Activated CD8-positive, alpha-beta T cell treated with anti-CD3 and anti-CD28 coated beads for 36 hours (primary cell): ENCODE measurements at places on chromosomes 16 and 17. TPM values are rescaled to one million over a fixed set of nuclear protein-coding genes. Genes with fewer than 3 reads are reported as not detected.
A peak's percentile ranks its signal among the peaks of the same experiment; 100 is the strongest.

HSF4 gene
- total RNA-seq, result 56.0 TPM

DNA sequence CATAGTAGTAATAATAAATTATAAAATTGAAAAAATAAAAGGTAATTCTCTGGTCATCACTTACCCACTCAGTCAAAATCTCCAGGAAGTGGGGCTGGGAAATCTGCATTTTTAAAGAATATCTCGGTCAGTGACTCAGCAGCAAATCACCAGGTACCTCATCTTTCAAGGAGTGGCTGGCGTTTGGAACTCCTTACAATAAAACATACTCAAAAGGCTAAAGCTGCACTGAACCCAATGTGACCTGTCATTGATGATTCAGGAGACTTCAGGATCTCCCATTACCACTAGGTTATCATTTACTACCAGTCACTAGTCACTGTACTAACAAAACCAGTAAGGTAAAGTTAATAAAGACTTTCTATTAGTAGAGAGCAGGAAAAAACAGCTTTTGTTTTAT lies 21.5 kb upstream of the RFFL start:
- no peaks in the 10 kb centered on the region for H3K27me3 ChIP-seq
- H3K4me1 ChIP-seq, result peaks cover 71% of the 10 kb centered on the region
- no peak for DNase-seq
- peaks cover 2% of the 10 kb centered on the region for H3K36me3 ChIP-seq

DNA sequence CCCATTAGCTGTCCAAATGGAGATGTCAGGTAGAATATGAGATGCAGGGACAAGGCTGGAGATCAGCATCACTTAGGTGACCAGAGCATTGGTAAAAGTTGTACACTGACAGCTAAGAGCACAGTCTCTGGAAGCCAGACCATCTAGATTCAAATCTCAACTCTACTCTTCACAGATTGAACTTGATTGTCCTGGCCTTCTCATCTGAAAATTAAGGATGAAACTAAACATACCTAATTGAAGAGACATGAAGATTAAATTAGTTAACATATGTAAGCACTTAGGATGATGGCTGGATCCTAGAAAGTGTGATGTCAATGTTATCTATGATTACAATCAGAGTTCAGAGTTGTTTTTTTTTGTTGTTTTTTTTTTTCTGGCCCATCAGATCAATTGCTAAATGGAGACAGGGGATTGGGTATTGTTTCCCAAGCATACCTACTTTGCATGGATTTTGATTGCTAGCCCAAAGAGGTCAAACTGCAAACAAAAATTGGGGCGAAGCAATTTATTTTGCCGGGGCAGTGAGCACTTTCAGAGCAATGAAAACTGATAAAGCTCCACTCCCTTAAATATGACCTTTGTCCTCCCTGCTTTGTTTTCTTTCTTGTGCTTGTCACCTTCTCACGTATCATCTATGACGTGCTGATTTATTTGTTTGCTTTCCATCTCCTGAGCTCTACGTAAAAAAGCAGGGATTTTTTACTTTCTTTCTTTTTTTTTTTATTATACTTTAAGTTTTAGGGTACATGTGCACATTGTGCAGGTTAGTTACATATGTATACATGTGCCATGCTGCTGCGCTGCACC lies 217.6 kb upstream of the CPHXL start:
- H3K27me3 ChIP-seq, result no peaks in the 10 kb centered on the region
- H3K4me1 ChIP-seq, result no peaks in the 10 kb centered on the region
- H3K4me3 ChIP-seq, result no peak overlapping the region
- no peak for DNase-seq
- no peak overlapping the region for H3K27ac ChIP-seq

MRPL12 gene
- 152 TPM for total RNA-seq

DNA sequence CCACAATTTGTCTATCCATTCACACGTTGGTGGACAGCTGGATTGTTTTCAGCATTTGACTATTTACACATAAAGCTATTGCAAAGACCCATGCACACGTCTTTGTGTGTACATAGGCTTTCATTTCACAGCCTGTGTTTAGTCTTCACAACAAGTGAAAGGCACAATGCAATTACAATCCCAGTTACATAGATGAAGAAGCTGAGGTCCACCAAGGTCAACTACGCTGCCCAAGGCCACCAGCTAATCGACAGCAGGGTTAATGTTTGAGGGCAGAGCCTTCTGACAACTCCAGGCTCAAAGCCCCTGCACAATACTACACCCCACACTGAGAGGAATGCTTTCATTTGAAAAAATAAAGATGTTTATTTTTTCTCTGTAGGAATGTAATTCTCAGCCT lies 93.6 kb upstream of the CDH13 start:
- DNase-seq, result no peak
- H3K36me3 ChIP-seq, result no peaks in the 10 kb centered on the region
- no peak overlapping the region for H3K4me3 ChIP-seq
- peaks cover 5% of the 10 kb centered on the region for H3K27me3 ChIP-seq
- no peaks in the 10 kb centered on the region for H3K4me1 ChIP-seq
- H3K27ac ChIP-seq, result no peak overlapping the region

- DNase-seq, result no peak
- peak overlapping the region; percentile 59 for H3K4me3 ChIP-seq
- peaks cover 71% of the 10 kb centered on the region for H3K36me3 ChIP-seq
- peak overlapping the region; percentile 58 for H3K27ac ChIP-seq
These were observed 3.7 kb downstream of the KPNB1 start for GRCh38 chr17:47653442-47653841.
